ENCODE measurements at places on chromosomes 16 and 17. TPM values are rescaled to one million over a fixed set of nuclear protein-coding genes. Genes with fewer than 3 reads are reported as not detected.

Gene CCL3
- not detected for total RNA-seq

Gene STX8
- total RNA-seq, result 46.2 TPM

Gene ZNF747
- total RNA-seq, result 7.3 TPM

Gene BAHCC1
- total RNA-seq, result 8.4 TPM

Gene CDT1
- total RNA-seq, result 67.1 TPM

Gene KRTAP2-4
- not detected for total RNA-seq

Gene SEBOX
- not detected for total RNA-seq

Gene EMC8
- 36.9 TPM for total RNA-seq

Gene CUEDC1
- total RNA-seq, result 12.5 TPM

Gene TBC1D28
- not detected for total RNA-seq

Gene SLC13A5
- not detected for total RNA-seq

Gene CHST5
- under 0.01 TPM for total RNA-seq

Gene MYL4
- total RNA-seq, result not detected

Gene ACOX1
- total RNA-seq, result 24.7 TPM

Data from bronchus fibroblast of lung (primary cell).